RCC 7860 (cell line): ENCODE measurements at places on chromosomes 2 and 18.

GRCh38 chr2:73979021-73979420 is 5.7 kb upstream of the TET3 start:
- DNase-seq, result no peak

- no peak for DNase-seq
Observed at GRCh38 chr18:13223311-13224143, 5.0 kb downstream of the LDLRAD4 start.

- DNase-seq, result no peak
Observed at GRCh38 chr2:45115181-45115580, 105.9 kb upstream of the SIX2 start.

DNA sequence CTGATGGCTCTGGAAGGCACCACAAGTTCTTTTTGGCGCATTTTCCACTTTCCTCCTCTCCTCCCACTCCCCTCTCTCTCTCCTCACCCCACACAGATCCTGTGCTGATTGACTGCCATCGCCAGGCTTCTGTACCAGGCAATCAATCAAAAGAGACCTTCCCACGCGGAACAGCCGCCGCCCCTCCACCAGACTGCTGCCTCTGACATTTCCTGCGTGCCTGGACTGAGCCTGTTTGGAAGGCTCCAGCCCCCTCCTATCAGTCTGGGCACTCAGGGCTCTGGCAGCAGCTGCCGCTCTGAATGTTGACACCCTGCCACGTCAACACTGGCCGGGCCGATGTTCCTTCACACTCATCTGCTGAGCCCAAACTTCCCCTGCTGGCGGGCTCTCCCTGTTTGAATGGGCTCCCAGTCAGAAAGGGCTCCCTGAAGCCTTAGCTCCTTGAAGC is 467.7 kb downstream of the EPHA4 start:
- DNase-seq, result no peak

DNA sequence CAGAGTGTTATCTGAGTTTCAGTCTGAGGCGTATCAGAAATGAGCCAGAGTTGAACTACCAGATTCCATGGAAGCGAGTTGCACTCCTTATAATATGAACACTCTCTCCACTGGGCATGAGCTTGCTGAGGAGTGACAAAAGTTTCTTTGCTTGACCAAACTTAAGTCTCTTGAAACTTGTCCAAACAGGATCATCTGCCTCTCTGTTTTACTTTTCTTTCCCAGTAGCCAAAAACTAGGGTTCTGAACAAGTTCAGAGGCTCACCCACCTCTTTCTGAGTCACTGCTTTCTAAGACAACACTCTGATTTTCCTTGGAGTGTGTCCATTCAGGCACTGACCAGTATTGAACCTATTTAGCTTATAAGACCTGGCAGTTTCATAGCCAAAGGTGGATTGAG is 233.2 kb upstream of the TCF4 start:
- DNase-seq, result peak; percentile 40

- DNase-seq, result no peak
Observed at GRCh38 chr2:5319493-5319892, 372.7 kb upstream of the SOX11 start.
